Stimulated activated CD4-positive, alpha-beta T cell treated with anti-CD3 and anti-CD28 coated beads, Interleukin-12 subunit alpha, Interleukin-12 subunit beta, amount 100 ng/mL, for 24 hours (primary cell): ENCODE measurements at places on chromosomes 1 and 21.

GRCh38 chr1:25800703-25801377 lies 847 bp downstream of the SELENON start:
- no peak for DNase-seq

DNA sequence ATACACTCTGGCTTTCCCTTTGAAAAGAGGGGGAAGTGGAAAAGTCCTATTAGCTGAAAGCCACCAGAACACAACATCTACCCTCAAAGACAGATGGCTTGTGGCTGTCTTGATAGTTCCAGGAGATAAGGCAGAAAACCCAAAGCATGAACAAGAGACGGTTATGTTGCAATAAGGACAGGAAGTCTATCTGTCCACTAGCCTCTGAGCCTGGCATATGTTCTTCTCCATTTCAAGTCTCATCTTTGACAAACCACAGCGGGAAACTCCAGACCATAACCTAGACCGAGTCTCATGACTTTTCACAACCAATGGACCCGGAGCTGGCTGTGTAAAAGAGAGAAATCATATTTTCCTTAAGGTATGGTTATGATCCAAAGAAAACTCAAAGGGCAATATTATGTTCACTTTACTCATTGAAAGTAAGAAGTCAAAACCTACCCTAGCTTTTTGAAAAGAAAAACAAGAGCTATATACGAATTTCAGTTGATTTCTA lies 33.8 kb downstream of the DUSP10 start:
- no peak for DNase-seq

- DNase-seq = no peak
Observed at GRCh38 chr1:151760597-151761385, 2.5 kb downstream of the MRPL9 start.

DNA sequence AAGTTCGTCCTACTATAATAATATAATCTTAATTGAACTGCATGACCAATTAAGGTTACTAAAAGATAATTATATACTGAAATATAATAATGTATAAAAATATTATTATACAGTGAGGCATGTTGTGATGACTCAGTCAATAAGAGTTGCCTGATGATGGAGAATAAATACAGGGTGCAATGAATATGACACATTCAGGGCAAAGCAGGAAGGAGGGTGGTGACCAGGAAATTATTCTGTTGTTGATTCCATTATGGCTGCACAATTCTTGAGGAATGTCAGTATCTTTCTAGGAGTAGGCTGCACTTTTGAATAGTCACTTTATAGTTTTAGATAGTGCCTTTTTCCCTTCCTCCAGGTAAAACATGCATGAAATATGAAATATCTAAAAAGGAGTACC lies 46.4 kb upstream of the RGS21 start:
- no peak for DNase-seq

DNA sequence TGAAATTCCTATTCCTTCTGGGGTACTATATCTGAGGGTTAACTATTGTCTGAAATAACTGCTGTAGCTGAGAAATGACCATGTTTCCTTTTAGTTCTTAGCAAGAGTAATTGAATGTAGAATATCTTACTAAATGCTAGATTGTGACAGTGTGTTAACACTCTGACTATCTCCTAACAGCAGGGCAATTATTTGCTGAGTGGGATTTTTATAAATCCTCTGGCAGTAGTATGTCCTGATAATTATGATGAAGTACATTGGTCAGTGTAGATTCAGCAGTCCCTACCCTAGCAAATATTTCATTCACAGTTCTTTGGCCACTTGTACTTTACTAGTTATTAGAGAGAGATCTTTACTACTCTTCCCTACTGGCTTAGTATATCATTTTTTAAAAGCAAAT lies 138.6 kb downstream of the SPATA17 start:
- DNase-seq = no peak
